ENCODE measurements at places on chromosomes 6 and 20.

DNA sequence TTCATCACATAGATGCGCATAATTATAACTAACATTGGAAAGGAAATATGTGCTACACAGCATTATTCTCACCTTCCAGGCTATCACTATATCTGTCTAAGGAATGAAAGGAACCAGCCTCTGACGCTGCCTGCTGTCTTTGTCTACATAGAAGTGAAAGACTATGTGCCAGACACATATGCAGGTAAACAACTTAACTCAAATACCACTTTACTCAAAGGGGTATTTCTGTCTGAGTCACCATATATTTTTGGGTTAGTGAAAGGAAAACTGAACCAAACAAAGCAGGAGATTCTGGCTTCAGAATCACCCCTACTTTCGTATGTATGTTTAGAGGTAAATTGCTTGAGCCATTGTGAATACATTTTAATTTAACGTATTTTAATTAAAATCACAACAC lies 328.6 kb upstream of the PLCB4 start:
- DNase-seq, result no peak

DNA sequence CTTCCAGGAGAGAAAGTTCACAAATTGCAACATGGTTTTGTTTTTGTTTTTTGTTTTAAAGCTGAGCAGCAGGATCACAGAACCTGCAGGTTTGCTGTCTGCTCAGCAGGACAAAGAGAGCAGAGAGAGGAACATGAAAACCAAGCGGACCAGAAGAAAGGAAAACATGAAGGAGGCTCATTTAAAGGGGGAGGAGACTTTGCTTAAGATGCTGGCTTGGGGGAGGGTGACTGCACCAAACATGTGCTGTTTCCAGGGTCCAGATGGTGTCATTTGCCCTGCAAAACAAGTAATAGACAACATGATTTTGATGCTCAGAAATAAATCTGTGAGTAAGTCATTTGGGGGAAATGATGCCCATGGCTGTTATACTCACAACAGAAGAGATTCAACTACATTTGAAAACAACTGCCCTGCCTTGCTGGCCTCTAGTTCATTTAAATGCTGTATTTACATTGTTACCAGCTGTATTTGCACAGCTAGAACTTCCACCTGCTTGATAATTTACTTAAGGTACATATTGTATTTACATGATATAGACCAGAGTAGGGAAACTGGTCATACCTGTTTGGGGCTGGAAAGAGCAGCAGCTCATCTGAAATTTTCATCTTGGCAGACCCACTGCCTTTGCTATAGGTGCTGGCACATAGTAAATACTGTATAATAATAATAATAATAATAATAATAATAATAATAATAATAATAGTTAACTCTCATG lies 32.2 kb upstream of the CHD6 start:
- DNase-seq, result no peak

- DNase-seq, result no peak
These were observed 42.3 kb upstream of the GRIK2 start for GRCh38 chr6:101351173-101351572.

- DNase-seq, result no peak
These were observed 62.2 kb upstream of the PLEKHG1 start for GRCh38 chr6:150537491-150537890.

- DNase-seq, result no peak
These were observed 4.3 kb downstream of the CRIP3 start for GRCh38 chr6:43304361-43304760.

DNA sequence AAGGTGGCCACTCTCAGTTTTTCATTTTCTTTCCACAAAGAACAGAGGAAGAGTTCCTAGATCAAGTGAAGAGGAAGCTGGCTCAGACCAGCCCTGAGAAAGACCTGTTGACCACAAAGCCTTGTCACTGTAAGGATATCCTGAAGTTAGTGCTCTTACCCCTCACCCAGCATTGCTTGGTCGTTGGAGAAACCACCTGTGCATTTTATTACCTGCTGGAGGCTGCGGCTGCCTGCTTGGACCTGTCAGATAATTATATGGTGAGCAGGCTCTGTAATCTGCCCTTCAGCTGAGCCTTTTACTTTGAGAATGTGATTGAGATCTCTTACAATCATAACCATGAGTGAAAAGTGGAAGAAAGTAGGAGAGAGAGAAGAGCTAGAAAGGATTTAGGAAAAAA lies 21.9 kb downstream of the TREML1 start:
- DNase-seq, result no peak

DNA sequence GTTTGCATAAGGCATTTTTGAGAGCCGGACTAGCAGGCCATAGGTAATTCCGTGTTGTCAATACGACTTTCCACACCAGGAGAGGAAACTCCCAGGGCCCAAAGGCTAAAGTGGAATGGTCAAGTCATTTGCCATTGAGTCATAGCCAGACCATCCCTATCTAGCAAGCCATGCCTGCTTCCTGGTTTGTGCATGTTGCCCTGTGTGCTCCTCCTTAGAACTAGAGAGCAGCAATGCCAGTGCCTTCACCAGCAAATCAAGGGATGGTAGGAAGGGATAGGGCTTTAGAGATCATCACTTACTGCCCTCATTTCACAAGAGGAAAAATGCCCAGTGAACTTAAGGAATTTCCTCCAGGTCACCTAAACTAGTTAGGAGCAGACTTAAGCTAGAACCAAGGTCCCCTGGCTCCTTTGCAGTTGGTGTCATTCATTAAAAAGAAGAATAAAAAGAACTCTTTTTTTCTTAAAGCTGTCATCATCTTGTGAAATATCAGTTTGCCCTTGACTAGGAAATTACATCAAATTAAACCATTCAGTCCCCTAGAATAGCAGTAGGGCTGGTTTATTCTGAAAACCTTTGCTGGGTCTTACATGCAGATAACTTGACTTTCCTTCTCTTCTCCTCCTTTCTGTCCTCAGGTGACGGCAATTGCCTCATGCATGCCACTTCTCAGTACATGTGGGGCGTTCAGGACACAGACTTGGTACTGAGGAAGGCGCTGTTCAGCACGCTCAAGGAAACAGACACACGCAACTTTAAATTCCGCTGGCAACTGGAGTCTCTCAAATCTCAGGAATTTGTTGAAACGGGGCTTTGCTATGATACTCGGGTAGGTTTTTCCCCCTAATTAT lies 7.4 kb downstream of the TNFAIP3 start:
- DNase-seq, result no peak

DNA sequence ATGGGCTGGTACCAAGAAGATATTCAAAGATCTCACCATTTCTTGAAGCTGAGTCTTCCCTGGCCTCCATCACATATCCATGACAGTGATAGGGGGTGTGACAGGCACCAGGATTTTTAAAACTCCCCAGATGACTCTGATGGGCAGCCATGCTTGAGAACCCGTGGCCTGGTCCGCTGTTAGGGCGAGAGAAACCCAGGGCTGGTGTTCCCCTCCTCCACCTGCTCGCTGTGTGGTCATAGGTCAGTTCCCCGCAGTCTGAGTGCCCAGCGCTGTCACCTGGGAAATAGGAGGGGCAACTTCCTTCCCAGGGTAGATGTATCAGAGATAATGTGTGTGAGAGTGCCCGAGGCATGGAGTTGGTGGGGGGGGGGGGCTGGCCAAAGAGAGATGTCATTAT lies 50.9 kb downstream of the TMEM242 start:
- DNase-seq, result no peak

DNA sequence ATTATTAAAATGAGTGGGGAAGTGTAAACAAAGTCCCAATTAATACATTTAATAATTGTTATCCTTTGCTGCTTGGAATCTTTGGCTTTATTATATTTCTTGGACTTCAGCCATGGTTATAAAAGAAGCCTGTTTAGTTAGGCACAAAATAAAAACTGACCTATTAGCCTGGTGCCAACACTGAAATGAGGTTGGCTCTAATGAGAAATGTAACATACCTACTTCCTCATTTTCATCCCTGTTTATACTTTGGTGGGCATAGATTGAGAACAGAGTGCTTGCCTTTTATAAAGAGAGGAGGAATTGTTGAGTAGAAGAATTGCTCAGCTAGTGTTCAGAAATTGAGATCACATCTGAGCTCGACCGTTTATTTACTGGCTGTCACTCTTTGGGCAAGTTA lies 471.3 kb downstream of the UTRN start:
- no peak for DNase-seq

DNA sequence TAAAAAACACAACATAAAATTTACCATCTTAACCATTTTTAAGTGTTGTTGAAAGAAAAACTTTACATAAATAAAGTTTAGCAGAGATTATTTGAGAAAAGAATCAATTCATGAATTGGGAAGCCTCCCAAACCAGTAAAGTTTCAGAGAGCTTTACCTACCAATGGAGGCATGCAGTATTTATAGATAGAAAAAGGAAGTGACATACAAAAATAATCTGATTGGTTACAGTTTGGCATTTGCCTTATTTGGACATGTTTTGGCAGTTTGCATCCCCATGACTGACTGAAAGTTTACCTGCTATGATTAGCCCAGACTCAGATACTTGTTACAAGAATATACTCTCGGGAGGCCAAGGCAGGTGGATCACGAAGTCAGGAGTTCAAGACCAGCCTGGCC lies 3.7 kb upstream of the CMTR1 start:
- DNase-seq, result no peak

GRCh38 chr6:43220439-43220951 lies 8.8 kb downstream of the DNPH1 start:
- DNase-seq, result no peak

- no peak for DNase-seq
These were observed 19.5 kb upstream of the ADTRP start for GRCh38 chr6:11798096-11798495.

GRCh38 chr20:63165356-63166192 lies 50.4 kb downstream of the YTHDF1 start:
- no peak for DNase-seq

DNA sequence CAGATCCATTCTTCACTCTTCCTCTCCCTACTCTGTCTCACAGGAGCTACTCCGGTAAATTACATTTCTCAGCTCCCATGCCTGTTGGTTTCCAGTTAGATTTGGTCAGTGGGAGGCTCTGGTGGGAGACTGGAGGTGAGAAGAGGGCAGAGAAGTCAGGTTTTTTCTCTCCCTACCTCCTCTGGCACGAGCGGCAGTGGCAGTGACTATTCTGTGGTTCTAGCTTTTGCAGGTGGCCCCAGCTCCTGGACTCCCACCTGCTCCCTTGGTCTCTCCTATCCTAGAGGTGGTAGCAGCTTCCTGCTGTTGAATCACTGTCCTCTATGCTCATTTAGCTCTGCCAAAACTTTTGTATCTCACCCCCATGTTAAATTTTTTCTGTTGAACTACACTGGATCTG lies 17.9 kb downstream of the TLDC2 start:
- DNase-seq, result no peak

DNA sequence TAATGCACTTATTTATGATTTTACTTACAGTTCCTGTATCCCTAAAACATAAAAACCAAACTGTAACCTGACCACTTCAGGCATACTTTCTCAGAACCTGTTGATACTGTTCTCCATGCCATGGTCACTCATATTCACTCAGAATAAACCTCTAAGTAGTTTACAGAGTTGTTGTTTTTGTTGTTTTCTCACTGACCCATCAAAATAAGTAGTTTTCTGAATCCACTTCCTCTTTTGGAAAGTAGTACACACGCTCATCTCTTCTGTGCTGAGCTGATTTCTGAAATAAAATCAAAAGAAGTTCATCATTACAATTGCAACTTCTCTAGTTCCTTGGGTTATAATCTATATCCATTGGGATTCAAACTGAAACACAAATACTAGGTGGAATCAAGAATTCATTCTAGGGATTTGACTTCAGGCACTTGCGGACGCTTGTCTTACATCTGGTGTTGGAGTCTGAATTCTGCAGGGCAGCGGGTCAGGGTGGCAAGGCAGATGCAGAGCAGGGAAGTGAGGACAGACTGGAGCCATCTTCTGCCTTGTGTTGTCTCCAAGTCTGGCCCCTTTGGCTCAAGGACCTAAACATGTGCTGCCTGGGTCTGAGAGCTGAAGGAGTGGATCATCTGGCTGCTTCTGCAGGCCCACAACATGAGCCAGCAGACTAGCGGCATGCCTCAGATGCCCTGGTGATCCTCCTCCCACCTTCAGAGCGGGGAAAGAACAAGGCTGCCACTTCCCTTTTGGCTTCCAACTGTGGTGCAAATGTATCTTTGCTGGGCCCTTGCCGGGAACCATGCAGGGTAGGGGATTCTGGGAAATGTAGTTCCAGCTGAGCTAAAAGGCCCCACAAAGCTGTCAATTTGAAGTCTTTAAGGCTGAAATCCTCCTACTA lies 167.9 kb upstream of the MYLIP start:
- DNase-seq, result no peak

GRCh38 chr6:710601-711571 lies 17.9 kb upstream of the EXOC2 start:
- no peak for DNase-seq

DNA sequence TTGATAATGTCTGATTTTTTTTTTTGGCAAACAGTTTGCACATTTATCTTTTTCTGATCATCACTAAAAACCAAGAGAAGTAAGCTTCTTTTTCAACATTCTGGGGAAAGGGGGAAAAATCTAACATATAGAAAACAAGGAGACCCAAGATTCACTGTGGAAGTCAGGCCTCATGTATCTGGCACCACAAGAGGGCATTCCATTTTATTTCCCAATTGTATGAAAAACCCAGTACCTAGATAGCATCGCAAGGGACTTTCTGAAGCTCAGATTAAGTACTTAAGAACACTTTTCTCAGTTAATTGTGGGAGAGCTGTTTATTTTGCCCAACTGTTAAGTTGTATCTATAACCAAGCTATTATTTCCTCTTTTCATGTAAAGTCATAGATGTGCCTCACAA lies 152.9 kb downstream of the KLHL32 start:
- DNase-seq, result no peak

GRCh38 chr6:92243315-92243714 lies 1176.0 kb downstream of the EPHA7 start:
- DNase-seq, result no peak

- DNase-seq, result no peak
These were observed 93.6 kb downstream of the INSM1 start for GRCh38 chr20:20461551-20461950.

- DNase-seq, result no peak
These were observed 46.3 kb upstream of the ENTPD6 start for GRCh38 chr20:25148982-25149846.

GRCh38 chr6:83914953-83915352 lies 55.5 kb downstream of the CYB5R4 start:
- no peak for DNase-seq

GRCh38 chr20:13546497-13547131 lies 92.1 kb downstream of the TASP1 start:
- DNase-seq, result peak; percentile 50

DNA sequence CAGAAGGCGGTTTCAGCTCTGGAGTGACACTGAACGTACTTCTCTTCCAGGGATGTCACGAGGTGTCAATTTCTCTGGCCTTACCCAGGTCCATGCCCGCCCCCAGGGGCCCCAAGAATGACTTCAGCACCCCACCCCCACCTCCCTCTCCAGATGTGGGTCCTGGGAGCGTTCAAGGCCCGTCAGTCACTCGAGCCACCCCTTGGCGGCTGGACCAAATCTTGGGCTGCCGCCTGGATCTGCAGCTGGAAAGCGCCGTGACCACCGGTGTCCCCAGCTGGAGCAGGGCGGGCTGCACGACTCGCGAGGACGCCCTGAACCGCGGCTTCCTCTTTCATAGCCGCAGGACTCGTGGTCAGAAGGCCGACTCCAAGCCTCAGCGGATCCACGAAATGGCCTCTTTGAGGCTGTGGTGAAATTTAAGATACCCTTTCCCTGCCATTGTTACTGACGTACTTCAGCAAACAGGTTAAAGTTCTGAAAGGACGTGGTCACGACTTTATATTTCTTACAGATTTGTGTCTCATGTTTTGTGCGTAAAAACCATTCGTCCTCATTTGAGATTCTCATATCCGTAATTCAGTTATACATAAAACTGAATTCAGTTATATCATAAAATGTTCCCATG lies 29.3 kb downstream of the TRIM38 start:
- DNase-seq, result peak; percentile 15
